ENCODE measurements at places on chromosomes 1 and 21.
A peak's percentile ranks its signal among the peaks of the same experiment; 100 is the strongest.

DNA sequence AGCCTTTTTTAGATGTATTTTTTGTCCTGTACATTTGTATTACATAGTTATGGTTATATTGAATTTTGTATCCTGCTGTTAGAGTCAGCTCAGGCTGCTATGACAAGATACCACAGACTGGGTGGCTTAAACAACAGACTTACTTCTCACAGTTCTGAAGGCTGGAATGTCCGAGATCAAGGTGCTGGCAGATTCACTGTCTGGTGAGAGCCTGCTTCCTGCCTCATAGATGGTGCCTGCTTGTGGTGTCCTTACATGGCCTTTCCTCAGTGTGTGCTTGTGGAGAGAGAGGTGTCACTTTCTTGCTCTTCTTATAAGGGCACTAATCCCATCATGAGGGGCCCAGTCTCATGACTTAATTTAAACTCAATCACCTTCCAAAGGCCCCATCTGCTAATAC, 23.1 kb upstream of the MYSM1 start:
- no peak for DNase-seq

GRCh38 chr1:151352021-151352718, 5.1 kb upstream of the RFX5 start:
- DNase-seq, result no peak

- peak; percentile 68 for DNase-seq
Observed at GRCh38 chr1:46527474-46528296, 23.8 kb downstream of the KNCN start.

DNA sequence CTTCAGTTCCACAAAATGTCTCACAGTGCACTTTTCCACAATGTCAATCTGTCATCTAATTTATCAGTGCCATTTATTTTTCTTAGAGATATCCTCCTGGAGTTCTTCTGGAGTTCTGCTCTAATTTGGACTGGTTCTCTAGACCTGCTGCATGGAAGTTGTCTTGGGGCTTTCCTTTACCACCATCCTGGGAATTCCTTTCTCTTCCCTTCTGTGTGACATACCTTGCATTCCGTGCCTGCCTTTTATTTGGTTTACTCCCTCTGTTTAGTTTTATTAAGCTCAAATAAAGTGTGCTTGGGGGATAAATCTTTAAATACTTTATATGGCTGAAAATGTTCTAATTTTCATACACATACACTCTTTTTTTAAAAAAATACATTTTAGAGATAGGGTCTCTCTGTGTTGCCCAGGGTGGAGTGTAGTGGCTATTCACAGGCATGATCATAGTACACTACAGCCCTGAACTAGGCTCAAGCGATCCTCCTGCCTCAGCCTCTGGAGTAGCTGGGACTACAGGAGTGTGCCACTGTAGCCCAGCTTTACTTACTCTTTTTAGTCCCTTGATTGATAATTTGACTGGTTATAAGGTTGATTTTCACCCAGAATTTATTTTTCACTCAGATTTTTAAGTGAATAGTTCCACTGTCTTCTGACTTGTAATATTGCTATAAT, 14.4 kb downstream of the MTF2 start:
- no peak for DNase-seq

GRCh38 chr1:177859572-177859971, 110.3 kb downstream of the SEC16B start:
- no peak for DNase-seq

- DNase-seq, result no peak
Observed at GRCh38 chr1:177171536-177172123, 872 bp downstream of the BRINP2 start.

GRCh38 chr1:182357171-182357570, 34.4 kb downstream of the GLUL start:
- no peak for DNase-seq

DNA sequence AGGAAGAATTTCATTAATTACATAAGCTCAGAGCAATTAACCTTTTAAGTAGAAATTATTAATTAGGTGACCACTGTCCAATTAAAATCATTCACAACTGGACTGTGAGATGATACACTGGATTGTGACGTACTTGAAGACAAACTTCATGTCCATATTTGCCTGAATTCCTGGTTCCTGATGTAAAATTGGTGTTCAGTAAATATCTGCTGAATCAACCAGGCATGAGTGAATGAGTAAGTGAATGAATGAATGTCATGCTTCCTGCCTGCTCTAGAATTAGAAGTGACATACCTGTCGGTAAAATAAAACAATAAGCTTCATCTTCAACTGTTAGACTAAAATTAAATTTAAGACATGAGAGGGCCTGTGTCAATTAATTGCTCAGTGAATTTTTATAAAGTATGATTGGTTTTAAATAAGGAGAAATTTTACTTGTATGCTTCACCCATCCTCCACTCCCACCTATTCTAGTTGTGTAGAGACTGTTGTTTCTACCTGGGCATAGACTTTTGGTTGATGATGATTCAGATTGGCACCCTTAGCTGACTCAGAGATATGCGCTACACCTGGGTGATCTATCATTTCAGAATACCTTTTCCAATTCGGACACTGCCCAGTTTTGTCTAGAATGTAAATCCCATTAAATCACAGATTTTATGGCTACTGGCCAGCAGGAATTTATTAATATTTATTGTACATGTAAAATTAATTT, 56.9 kb upstream of the PTGS2 start:
- DNase-seq, result no peak

Data from activated CD4-positive, alpha-beta T cell treated with anti-CD3 and anti-CD28 coated beads, Interleukin-2, amount 50 U/mL, for 1 hour (primary cell).